ENCODE measurements at places on chromosomes 12 and 14. TPM values are rescaled to one million over a fixed set of nuclear protein-coding genes. Genes with fewer than 3 reads are reported as not detected.
A peak's percentile ranks its signal among the peaks of the same experiment; 100 is the strongest.

RACGAP1 gene
- total RNA-seq: 38.1 TPM

SERPINA3 gene
- total RNA-seq: 7.2 TPM

GPR135 gene
- 3.0 TPM for total RNA-seq

- peak; percentile 74 for DNase-seq
Observed at GRCh38 chr12:114339626-114340025, 66.3 kb downstream of the TBX5 start.

GRCh38 chr12:108642269-108642870 is 8.7 kb upstream of the SELPLG start:
- no peak for DNase-seq

DNA sequence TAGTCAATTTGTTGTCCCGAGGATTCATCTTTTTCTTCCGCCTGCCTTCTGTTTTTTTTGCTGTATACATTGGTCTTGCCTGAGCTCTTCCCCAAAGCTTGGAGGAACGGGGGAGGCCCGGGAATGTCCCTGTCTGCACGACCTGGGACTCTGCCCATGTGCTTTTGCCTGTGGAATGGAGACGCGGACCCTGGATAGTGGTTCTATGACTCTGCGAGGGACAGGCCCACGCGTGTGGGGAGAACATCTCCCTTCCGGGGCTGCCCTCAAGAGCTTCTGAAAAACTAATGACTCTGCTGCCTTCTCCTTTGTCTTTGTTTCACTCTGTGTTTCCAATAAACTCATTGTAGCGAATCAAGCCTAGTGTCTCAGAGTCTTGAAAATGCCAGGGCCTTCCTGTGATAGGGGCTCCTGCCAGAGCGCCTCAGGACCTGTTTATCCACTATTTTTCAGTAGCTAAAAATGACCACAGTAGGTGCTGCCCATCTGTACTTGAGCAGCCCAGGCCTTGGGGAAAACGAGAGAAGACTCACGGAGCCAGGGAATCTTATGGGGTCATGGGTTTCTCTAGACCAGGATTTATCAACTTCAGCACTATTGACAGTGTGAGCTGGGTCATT is 12.3 kb downstream of the KRT83 start:
- DNase-seq: no peak

GRCh38 chr12:118611295-118611694 is 234.9 kb downstream of the SUDS3 start:
- no peak for DNase-seq

DNA sequence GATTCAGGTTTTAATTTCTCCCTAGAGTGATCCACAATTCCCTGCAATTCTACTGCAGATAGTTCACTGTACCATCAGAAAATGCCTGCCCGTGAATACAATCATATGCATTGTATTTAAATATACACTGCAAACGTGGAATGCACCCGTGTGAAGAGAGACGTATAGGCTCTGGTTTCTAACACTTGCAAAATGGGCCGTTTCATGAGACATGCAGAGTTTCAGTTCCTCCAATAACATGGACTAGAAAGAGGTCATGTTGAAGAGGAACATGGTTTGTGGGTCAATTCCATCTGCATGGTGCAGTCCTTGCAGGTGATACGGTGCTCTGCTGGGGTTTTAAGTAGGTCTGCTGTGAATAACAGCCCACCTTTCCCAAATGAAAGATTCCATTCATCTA is 373.3 kb downstream of the TMEM132D start:
- DNase-seq: no peak

- DNase-seq: no peak
Observed at GRCh38 chr14:94752591-94753436, 17.1 kb downstream of the GSC start.

DNA sequence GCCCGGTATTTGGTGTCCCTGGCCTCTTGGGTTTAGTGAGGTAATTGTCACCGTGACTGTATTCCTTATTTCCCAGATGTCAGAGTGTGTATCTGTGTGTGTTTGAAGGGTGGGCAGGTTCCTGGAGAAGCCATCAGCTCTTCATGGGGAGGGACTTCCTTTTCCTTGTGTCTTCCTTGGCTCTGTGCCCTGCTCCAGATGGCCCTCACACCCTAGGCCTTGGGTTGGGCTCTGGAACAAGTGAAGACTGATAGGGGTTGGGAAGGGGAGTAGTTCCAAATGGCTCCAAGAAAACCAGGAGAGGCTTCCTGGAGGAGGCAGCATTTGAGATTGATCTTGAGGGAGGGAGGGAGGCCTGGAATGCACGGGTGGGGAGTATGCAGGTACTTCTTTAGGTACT is 43.8 kb upstream of the PRIMA1 start:
- no peak for DNase-seq

- DNase-seq: no peak
Observed at GRCh38 chr12:70176290-70176689, 66.9 kb upstream of the CNOT2 start.

- DNase-seq: no peak
Observed at GRCh38 chr14:61212546-61212945, 68.6 kb downstream of the TMEM30B start.

All from fibroblast of lung (primary cell).